ENCODE measurements at places on chromosomes 7 and 10. TPM values are rescaled to one million over a fixed set of nuclear protein-coding genes. Genes with fewer than 3 reads are reported as not detected.
A peak's percentile ranks its signal among the peaks of the same experiment; 100 is the strongest.

GRCh38 chr7:23404546-23405239, 65.6 kb downstream of the IGF2BP3 start:
- no peak overlapping the region for H3K27ac ChIP-seq
- peaks cover 4% of the 10 kb centered on the region for H3K4me1 ChIP-seq
- DNase-seq: no peak
- H3K4me3 ChIP-seq: no peak overlapping the region
- no peaks in the 10 kb centered on the region for H3K27me3 ChIP-seq

PON1 gene
- not detected for total RNA-seq

SHH gene
- total RNA-seq: not detected

GRCh38 chr10:133275684-133276092, 980 bp downstream of the ADAM8 start:
- H3K4me1 ChIP-seq: peaks cover 40% of the 10 kb centered on the region
- peak overlapping the region; percentile 93 for H3K27ac ChIP-seq
- H3K36me3 ChIP-seq: peaks cover 30% of the 10 kb centered on the region
- H3K4me3 ChIP-seq: peak overlapping the region; percentile 88
- peak; percentile 55 for DNase-seq

GRCh38 chr7:29547421-29547820, 16.2 kb upstream of the PRR15 start:
- no peaks in the 10 kb centered on the region for H3K36me3 ChIP-seq
- H3K4me1 ChIP-seq: no peaks in the 10 kb centered on the region
- H3K4me3 ChIP-seq: no peak overlapping the region
- H3K27ac ChIP-seq: no peak overlapping the region
- peaks cover 17% of the 10 kb centered on the region for H3K27me3 ChIP-seq
- no peak for DNase-seq

- DNase-seq: no peak
- no peak overlapping the region for H3K4me3 ChIP-seq
- no peak overlapping the region for H3K27ac ChIP-seq
- no peaks in the 10 kb centered on the region for H3K27me3 ChIP-seq
Measured at GRCh38 chr10:10332786-10333185, 684.9 kb upstream of the CELF2 start.

MEOX2 gene
- not detected for total RNA-seq

GRCh38 chr7:140262242-140262903, 85.6 kb upstream of the KDM7A start:
- H3K27ac ChIP-seq: no peak overlapping the region
- H3K4me3 ChIP-seq: no peak overlapping the region
- DNase-seq: no peak
- H3K36me3 ChIP-seq: no peaks in the 10 kb centered on the region
- H3K27me3 ChIP-seq: peaks cover 11% of the 10 kb centered on the region
- no peaks in the 10 kb centered on the region for H3K4me1 ChIP-seq

DNA sequence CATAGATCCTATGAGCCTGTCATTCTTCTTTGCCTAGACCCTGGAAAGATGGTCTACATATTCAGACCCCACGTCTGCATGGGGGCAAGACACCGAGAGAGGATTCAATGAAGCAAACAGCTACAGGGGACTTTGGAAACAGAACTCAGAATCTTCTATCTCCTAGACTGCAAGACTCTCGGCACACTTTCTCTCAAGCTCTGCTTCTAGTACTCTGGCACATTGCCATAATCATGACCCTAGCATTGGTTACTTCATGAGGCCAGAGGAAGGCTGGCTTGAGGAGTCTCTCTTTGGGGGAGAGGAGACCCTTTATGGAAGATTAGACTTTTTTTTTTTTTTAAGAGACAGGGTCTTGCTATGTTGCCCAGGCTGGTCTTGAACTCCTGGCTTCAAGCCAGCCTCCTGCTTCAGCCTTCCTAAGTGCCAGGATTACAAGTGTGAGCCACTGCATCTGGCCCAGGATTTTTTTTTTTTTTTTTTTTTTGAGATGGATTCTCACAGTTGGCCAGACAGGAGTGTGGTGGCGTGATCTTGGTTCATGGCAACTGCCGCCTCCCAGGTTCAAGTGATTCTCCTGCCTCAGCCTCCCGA, 20.7 kb downstream of the CCDC3 start:
- H3K27me3 ChIP-seq: peaks cover 24% of the 10 kb centered on the region
- H3K4me3 ChIP-seq: no peak overlapping the region
- no peaks in the 10 kb centered on the region for H3K4me1 ChIP-seq
- no peak overlapping the region for H3K27ac ChIP-seq
- no peak for DNase-seq

DNA sequence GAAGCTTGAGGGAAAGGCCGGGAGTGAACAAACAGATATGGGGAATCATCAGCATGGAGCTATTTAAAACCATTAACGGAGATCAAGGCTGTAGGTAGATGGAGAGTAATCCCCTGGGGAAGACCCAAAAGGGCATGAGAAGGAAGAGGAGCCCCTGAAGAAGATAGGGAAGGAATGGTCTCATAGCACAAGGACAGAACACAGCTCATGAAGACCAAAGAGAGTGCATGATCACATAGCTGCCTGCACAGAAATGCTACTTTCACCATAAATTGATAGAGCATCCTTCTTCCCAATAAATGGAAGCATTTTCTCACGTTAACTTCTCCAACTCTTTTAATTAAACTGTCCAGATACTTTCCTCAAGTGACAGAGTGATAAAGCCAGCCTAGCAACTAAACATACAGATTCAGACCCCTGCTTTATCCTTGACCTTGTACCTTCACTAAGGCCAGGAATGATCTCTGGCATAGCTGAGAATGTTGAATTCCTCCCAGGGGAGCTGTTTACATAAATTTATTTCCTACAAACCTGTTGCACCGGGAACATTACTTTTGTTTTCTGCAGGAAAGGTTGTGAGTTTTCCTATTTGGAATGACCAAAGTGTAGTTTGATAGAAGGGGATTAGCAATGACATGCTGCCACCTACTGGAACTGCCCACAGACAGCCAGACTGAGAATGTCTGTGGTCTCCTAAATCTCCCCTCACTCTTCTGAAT, 110.8 kb upstream of the LRGUK start:
- DNase-seq: no peak
- peaks cover under 1% of the 10 kb centered on the region for H3K36me3 ChIP-seq
- H3K4me1 ChIP-seq: no peaks in the 10 kb centered on the region
- no peak overlapping the region for H3K27ac ChIP-seq
- H3K4me3 ChIP-seq: no peak overlapping the region
- no peaks in the 10 kb centered on the region for H3K27me3 ChIP-seq

RBP3 gene
- not detected for total RNA-seq

DNA sequence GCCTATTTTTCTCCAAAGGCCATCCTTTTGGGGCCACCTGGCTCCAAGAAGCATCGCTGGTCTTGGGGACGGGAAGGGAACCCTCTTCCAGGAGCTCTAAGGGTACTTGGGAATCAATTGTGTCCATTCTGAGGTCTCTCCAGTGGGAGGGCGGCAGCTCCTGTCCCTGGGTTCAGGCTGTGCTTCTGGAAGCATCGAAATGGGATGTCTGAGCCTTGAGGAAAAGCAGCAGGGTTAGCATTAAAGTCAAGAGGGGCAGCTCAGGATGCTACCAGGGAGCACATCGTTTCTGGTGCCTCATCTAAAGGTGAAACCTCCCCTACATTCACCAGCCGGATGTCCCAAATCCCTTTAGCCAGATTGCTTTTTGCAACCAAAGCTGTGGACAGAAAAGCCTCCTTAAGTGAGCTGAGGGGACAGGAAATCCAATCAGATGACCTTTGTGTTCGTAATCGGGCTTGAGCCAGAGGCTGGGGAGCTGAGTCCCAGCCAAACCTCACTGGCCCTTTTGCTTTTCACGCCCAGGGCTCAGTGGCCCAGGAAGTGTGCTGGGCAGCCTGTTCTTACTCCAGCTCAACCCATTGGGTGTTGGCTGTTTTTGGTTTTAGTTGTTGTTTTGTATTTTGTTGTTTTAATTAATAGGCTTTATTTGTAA, 88.8 kb upstream of the ANLN start:
- no peaks in the 10 kb centered on the region for H3K27me3 ChIP-seq
- no peak for DNase-seq
- no peaks in the 10 kb centered on the region for H3K4me1 ChIP-seq

- no peaks in the 10 kb centered on the region for H3K4me1 ChIP-seq
- DNase-seq: no peak
- H3K27ac ChIP-seq: no peak overlapping the region
- no peak overlapping the region for H3K4me3 ChIP-seq
Measured at GRCh38 chr7:124515106-124515830, 250.3 kb downstream of the GPR37 start.

ITGA8 gene
- not detected for total RNA-seq

WEE2 gene
- not detected for total RNA-seq

GRCh38 chr10:878333-878759, 53.2 kb downstream of the LARP4B start:
- H3K27ac ChIP-seq: no peak overlapping the region
- H3K4me3 ChIP-seq: no peak overlapping the region
- H3K27me3 ChIP-seq: no peaks in the 10 kb centered on the region
- H3K36me3 ChIP-seq: peaks cover 81% of the 10 kb centered on the region

MAD1L1 gene
- 54.6 TPM for total RNA-seq

GRCh38 chr10:131963811-131964210, 17.9 kb downstream of the BNIP3 start:
- no peaks in the 10 kb centered on the region for H3K4me1 ChIP-seq
- no peaks in the 10 kb centered on the region for H3K27me3 ChIP-seq
- no peak overlapping the region for H3K27ac ChIP-seq
- H3K36me3 ChIP-seq: peaks cover 24% of the 10 kb centered on the region
- no peak for DNase-seq

- no peak overlapping the region for H3K27ac ChIP-seq
- no peaks in the 10 kb centered on the region for H3K36me3 ChIP-seq
- H3K4me3 ChIP-seq: no peak overlapping the region
- no peaks in the 10 kb centered on the region for H3K27me3 ChIP-seq
- DNase-seq: no peak
Measured at GRCh38 chr7:80766724-80767123, 128.3 kb downstream of the CD36 start.

GRCh38 chr7:30563326-30563942, 31.2 kb upstream of the GARS1 start:
- no peaks in the 10 kb centered on the region for H3K27me3 ChIP-seq
- no peaks in the 10 kb centered on the region for H3K4me1 ChIP-seq
- H3K27ac ChIP-seq: no peak overlapping the region
- no peak overlapping the region for H3K4me3 ChIP-seq
- H3K36me3 ChIP-seq: peaks cover 59% of the 10 kb centered on the region

DNA sequence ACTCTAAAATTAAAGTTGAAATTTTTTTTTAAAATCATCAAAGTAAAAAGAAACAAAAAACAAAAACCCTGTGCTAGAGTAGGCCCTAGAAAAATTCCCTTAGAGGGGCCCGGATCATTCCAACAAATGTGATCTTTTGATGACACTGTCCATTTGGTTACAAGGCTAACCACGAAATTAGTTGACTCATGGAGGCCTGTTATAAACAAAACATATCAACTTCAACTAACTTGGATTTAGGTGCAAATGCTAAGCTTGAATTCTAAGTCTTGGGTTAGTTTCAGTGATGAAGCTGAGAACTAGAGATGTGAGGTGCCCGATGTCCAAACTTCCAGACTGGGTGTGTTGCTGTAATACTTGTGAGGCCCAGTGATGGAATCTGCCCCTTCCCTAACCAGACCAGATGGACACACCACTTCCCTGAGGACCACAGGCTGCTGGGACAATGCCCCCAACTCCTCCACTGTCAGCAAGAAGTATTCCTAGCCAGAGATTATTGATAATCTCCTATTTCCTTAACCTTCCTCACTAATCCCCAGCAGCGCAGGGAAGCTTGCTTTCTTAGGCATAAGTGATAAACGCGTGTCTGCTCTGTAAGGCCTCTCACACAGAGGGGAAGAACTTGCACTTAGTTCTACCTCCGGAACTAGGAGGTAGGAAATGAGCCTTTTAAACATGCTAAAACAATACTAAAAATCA, 108.7 kb downstream of the RAPGEF5 start:
- no peaks in the 10 kb centered on the region for H3K4me1 ChIP-seq
- no peak overlapping the region for H3K4me3 ChIP-seq
- no peak for DNase-seq
- no peaks in the 10 kb centered on the region for H3K27me3 ChIP-seq
- H3K36me3 ChIP-seq: peaks cover 10% of the 10 kb centered on the region
- H3K27ac ChIP-seq: no peak overlapping the region

LIPF gene
- total RNA-seq: not detected

DNA sequence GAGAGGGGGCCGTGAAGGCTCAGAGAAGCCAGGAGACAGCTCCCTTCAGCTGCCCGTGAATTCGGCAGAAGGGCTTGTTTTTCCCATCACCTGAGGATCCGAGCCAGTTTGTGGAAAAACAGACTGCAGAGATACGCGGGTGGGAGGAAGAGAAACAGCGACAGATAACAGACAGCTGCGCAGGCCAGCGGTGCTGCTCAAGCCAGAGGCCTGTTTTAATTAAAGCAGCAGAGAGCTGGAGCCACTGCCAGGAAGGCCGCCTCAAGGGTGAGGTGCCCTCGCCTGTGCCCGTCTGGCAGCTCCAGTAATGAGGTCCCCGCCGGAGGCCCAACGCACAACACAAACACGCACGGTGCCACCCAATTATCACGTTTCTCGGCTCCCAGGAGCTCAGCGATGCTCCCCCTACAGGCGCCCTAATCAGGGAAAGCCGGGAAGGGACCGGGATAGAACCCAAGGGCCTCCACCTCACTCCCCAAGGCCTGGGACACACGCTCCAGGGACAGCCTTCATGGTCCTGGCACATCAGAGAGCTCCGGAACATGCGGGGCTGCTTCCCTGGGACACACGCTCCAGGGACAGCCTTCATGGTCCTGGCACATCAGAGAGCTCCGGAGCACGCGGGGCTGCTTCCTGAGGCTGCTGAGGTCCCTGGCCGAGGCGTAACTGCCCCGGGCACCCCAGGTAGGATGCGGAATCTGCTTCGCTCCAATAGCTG, 60.6 kb upstream of the DNAAF5 start:
- no peak for DNase-seq
- no peaks in the 10 kb centered on the region for H3K27me3 ChIP-seq
- H3K4me3 ChIP-seq: no peak overlapping the region
- H3K4me1 ChIP-seq: no peaks in the 10 kb centered on the region
- H3K36me3 ChIP-seq: peaks cover 2% of the 10 kb centered on the region

GRCh38 chr7:157138101-157138423, 664 bp upstream of the UBE3C start:
- no peak for DNase-seq
- H3K27me3 ChIP-seq: no peaks in the 10 kb centered on the region
- peaks cover 32% of the 10 kb centered on the region for H3K4me1 ChIP-seq
- peaks cover 28% of the 10 kb centered on the region for H3K36me3 ChIP-seq

DNA sequence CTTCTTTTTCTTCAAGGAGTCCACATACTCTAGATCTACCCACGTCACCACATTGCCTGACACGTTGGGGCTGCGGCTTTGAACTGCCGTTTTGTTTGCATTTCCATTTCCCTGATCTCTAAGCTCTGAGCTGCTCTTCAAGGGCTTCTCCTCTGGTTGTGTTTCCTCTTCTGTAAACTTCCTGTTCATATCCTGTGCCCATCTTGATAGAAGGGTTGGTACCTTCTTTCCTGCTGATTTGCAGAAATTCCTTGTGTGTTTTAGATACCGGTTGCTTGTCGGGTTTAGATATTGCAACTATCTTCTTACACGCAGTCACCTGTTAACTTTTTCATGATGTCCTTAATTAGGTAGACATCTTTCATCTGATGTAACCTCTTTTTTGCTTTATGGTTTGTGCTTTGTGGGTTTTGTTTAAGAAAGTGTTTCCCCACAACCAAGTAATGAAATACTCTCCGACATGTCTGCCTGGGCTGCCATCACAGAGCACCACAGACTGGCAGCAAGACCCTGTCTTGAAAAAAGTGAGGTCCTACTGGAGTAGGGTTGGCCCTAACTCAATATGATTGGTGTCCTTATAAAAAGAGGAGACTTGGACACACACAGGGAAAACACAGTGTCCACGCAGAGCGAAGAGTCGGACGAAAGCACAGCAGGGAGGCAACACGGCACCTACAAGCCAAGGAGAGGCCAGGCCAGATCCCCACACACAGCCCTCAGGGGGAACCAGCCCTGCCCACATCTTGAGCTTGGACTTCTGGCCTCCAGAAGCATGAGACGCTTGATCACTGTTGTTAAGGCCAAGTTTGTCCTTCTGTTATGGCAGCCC, 99.1 kb upstream of the PDGFA start:
- H3K27me3 ChIP-seq: no peaks in the 10 kb centered on the region
- peaks cover 12% of the 10 kb centered on the region for H3K4me1 ChIP-seq
- no peak for DNase-seq
